ENCODE measurements at places on chromosomes 6 and 20. TPM values are rescaled to one million over a fixed set of nuclear protein-coding genes. Genes with fewer than 3 reads are reported as not detected.

Gene LST1
- 34.6 TPM for total RNA-seq

Gene EBF4
- total RNA-seq, result 14.8 TPM

Gene GRIK2
- not detected for total RNA-seq

Gene CALHM4
- total RNA-seq, result not detected

Gene KHDC1
- 3.7 TPM for total RNA-seq

Gene GFRAL
- not detected for total RNA-seq

Gene HLA-B
- total RNA-seq, result 3,852 TPM

Gene CCDC167
- total RNA-seq, result 46.0 TPM

Gene ITPR3
- total RNA-seq, result 27.6 TPM

Gene C20orf202
- total RNA-seq, result not detected

Gene SLC13A3
- total RNA-seq, result 0.47 TPM

Gene DYNLT1
- total RNA-seq, result 157 TPM

Data from natural killer cell treated with Interleukin-12 subunit alpha and Interleukin-12 subunit beta and Interleukin-15 and Interleukin-18, amount 100 ng/mL, for 72 hours (primary cell).